ENCODE measurements at places on chromosomes 6 and 20. TPM values are rescaled to one million over a fixed set of nuclear protein-coding genes. Genes with fewer than 3 reads are reported as not detected.

DNA sequence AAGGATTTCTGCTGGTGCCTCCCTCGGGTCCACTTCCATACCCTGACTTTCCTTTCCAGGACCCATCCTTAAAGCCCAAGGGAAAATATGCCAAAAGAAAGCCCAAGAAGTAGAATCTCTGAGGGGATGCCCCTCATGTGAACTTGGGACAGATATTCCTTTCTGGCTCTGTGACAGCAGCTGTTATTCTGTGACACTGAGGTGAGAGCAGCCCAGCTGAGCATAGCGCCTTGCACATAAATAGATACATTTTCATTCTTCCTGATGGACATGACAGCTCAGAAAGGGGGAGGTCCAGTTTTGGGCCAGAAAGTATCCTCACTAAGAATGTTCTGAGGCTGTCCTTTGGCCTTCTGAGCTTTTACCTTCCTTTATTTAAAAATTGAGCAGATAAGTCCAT lies 353.2 kb downstream of the SAMD5 start:
- H3K4me1 ChIP-seq = no peaks in the 10 kb centered on the region
- no peaks in the 10 kb centered on the region for H3K27me3 ChIP-seq
- DNase-seq = no peak
- H3K27ac ChIP-seq = no peak overlapping the region
- H3K4me3 ChIP-seq = no peak overlapping the region

GRCh38 chr6:55176958-55177357 lies 2.6 kb downstream of the HCRTR2 start:
- H3K36me3 ChIP-seq = no peaks in the 10 kb centered on the region
- DNase-seq = no peak
- H3K27me3 ChIP-seq = no peaks in the 10 kb centered on the region
- no peaks in the 10 kb centered on the region for H3K4me1 ChIP-seq
- H3K4me3 ChIP-seq = no peak overlapping the region

GRCh38 chr6:25004357-25004756 lies 68.6 kb upstream of the RIPOR2 start:
- H3K27ac ChIP-seq = no peak overlapping the region
- no peak for DNase-seq
- H3K36me3 ChIP-seq = peaks cover 58% of the 10 kb centered on the region
- no peaks in the 10 kb centered on the region for H3K27me3 ChIP-seq
- H3K4me1 ChIP-seq = peaks cover 76% of the 10 kb centered on the region
- no peak overlapping the region for H3K4me3 ChIP-seq

GRCh38 chr6:106939208-106939607 lies 35.3 kb downstream of the CD24 start:
- H3K27me3 ChIP-seq = peaks cover 25% of the 10 kb centered on the region
- H3K4me3 ChIP-seq = no peak overlapping the region
- H3K27ac ChIP-seq = no peak overlapping the region
- DNase-seq = no peak
- H3K36me3 ChIP-seq = no peaks in the 10 kb centered on the region
- H3K4me1 ChIP-seq = no peaks in the 10 kb centered on the region

GRCh38 chr6:121771937-121772720 lies 336.7 kb downstream of the GJA1 start:
- no peak for DNase-seq
- H3K36me3 ChIP-seq = peaks cover 7% of the 10 kb centered on the region
- no peaks in the 10 kb centered on the region for H3K27me3 ChIP-seq
- H3K27ac ChIP-seq = peak overlapping the region; percentile 80
- peaks cover 29% of the 10 kb centered on the region for H3K4me1 ChIP-seq

DNA sequence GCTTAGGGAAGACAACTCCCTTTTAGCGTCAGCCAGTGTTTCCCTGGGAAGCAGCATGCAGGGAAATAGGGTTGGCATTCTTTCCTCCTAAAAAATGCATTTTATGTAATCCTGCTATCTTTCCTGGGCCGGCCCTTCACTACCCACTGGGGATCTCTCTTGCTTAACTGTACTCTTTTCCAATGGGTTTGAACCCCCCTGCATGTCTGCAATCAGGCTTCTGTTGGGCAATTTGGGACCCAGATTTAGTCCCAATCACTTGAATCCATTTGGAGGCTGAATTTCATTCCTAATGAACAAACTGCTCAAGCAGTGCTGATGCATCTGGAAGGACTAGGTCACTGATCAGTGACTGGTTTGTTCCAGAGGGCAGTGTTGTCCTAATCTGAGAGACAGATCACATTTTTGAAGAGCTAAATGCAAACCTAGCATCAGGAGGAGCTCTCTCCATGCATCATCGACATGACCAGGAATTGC lies 152.0 kb downstream of the TSHZ2 start:
- peaks cover 2% of the 10 kb centered on the region for H3K27me3 ChIP-seq
- H3K4me1 ChIP-seq = no peaks in the 10 kb centered on the region

DNA sequence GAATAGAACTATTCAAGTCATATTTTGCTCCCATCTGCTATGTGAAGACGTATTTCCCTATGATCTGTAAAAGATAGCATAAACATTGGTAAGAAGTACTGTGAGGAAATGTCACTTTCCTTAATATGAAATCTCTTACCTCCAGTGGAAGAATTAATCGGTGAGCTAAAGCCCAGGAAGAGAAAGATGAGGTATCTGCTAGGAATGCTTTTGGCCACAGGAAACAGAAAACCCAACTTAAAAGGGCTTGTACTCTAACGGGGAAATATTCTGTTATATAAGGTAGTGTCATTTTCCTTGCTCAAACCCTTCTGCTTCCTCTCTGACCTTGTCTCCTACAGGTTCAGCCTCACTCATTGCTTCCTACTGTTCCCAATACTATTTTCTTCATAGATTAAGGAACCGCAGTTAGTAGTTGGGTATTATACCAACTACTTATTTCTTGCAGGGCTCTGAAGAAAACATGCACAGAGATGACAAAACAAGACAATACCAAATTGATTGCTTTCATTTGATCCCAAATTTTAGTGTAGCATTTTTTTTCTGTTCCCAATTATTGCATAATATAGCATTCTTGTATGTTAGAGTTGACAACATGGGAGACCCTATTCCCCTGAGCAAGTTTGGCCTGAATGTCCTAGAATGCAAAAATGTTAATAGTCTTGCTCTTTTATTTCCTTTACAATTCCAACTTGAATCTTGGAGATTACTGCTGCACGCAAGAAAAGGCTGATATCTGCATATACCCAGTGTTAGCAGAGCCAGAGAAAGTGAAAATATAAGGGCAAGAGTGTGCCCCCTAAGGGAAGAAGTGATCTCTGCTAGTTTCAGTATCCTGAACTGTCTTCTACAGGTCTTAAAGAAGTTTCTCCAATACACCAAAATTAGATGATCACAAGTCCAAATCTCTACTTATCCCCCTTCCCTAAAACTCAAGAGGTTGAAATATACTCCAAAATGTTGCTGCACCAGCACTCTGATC lies 65.3 kb downstream of the AFG1L start:
- peaks cover 32% of the 10 kb centered on the region for H3K4me1 ChIP-seq
- H3K27me3 ChIP-seq = no peaks in the 10 kb centered on the region
- peaks cover 2% of the 10 kb centered on the region for H3K36me3 ChIP-seq

GRCh38 chr6:143707697-143708096 lies 29.9 kb downstream of the PHACTR2 start:
- no peaks in the 10 kb centered on the region for H3K36me3 ChIP-seq
- H3K4me3 ChIP-seq = no peak overlapping the region
- H3K27me3 ChIP-seq = peaks cover 3% of the 10 kb centered on the region
- no peak for DNase-seq
- H3K27ac ChIP-seq = no peak overlapping the region
- peaks cover 2% of the 10 kb centered on the region for H3K4me1 ChIP-seq

GRCh38 chr6:166977621-166978525 lies 21.3 kb upstream of the CEP43 start:
- DNase-seq = no peak
- H3K36me3 ChIP-seq = peaks cover 51% of the 10 kb centered on the region
- no peaks in the 10 kb centered on the region for H3K4me1 ChIP-seq
- no peak overlapping the region for H3K4me3 ChIP-seq

- no peak overlapping the region for H3K4me3 ChIP-seq
- DNase-seq = no peak
- no peaks in the 10 kb centered on the region for H3K36me3 ChIP-seq
Observed at GRCh38 chr6:112298816-112299281, 44.5 kb upstream of the LAMA4 start.

DNA sequence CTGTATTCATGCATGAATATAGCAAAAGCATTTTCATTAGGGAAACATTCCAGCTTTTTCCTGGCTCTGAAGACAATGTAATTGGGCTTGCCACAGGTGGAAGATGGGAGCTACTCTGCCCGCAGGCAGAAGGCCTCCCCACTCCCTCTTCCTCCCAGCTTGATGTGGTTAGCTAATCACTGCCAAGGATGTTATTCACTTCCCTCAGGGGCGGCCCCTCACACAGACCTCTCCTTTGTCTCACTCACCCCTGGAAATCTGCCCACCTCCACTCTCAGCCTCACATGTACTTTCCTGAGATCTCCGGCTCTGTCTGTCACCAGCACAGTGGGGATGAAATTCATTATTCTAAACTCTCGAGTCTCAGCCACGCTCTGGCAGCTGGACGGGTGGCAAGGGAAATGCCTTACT lies 100.7 kb downstream of the ANKRD60 start:
- no peak overlapping the region for H3K4me3 ChIP-seq
- H3K27me3 ChIP-seq = peaks cover 41% of the 10 kb centered on the region
- H3K36me3 ChIP-seq = no peaks in the 10 kb centered on the region
- peaks cover 15% of the 10 kb centered on the region for H3K4me1 ChIP-seq
- DNase-seq = no peak
- no peak overlapping the region for H3K27ac ChIP-seq

GRCh38 chr20:38579921-38580320 lies 1.1 kb upstream of the ADIG start:
- H3K4me3 ChIP-seq = no peak overlapping the region
- no peaks in the 10 kb centered on the region for H3K27me3 ChIP-seq
- peak; percentile 8 for DNase-seq
- no peak overlapping the region for H3K27ac ChIP-seq
- peaks cover 9% of the 10 kb centered on the region for H3K36me3 ChIP-seq
- H3K4me1 ChIP-seq = no peaks in the 10 kb centered on the region

DNA sequence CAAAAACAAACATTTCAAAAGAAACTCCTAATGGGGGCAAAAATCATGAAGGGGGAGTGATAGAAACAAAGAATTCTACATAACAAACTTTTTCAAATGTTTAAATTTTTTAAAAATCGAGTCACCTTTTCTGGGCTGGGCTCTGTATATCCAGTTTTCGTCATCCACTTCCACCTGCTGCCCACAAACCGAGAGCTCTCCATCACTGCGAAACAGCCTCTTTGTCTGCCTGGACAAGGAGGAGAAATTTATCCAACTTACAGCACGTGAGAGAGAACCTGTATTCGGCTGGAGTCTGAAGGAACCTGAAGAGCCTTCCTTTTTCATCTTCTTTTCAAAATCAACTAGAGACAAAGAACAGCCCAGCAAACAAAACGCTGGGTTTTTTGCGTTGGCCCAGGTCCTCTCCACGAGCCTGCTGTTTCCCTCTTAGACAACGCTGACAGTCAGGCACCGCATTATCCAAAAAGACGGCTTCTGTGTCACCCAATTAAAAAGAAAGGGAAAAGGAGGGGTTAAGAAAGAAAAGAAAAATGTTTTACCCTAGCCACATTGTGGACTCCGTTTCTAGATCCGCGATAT lies 72.4 kb upstream of the NHSL1 start:
- no peak overlapping the region for H3K27ac ChIP-seq
- DNase-seq = no peak
- no peaks in the 10 kb centered on the region for H3K4me1 ChIP-seq
- H3K4me3 ChIP-seq = no peak overlapping the region
- peaks cover 19% of the 10 kb centered on the region for H3K27me3 ChIP-seq
- no peaks in the 10 kb centered on the region for H3K36me3 ChIP-seq

- H3K27ac ChIP-seq = no peak overlapping the region
- no peak for DNase-seq
- peaks cover 10% of the 10 kb centered on the region for H3K4me1 ChIP-seq
- peaks cover 2% of the 10 kb centered on the region for H3K27me3 ChIP-seq
- no peak overlapping the region for H3K4me3 ChIP-seq
Observed at GRCh38 chr20:821046-821730, 12.3 kb upstream of the FAM110A start.

GRCh38 chr6:84193114-84193708 lies 34.2 kb downstream of the CEP162 start:
- DNase-seq = no peak
- peaks cover 42% of the 10 kb centered on the region for H3K36me3 ChIP-seq
- no peak overlapping the region for H3K27ac ChIP-seq
- H3K4me1 ChIP-seq = no peaks in the 10 kb centered on the region

- H3K4me1 ChIP-seq = peaks cover 14% of the 10 kb centered on the region
- no peak overlapping the region for H3K4me3 ChIP-seq
- no peaks in the 10 kb centered on the region for H3K36me3 ChIP-seq
- H3K27ac ChIP-seq = no peak overlapping the region
- H3K27me3 ChIP-seq = peaks cover 18% of the 10 kb centered on the region
Observed at GRCh38 chr6:41280381-41281057, 6.0 kb downstream of the TREM1 start.

- no peaks in the 10 kb centered on the region for H3K27me3 ChIP-seq
- H3K36me3 ChIP-seq = peaks cover 40% of the 10 kb centered on the region
- no peak overlapping the region for H3K27ac ChIP-seq
- peak; percentile 64 for DNase-seq
- no peak overlapping the region for H3K4me3 ChIP-seq
Observed at GRCh38 chr6:149723771-149724417, 6.0 kb upstream of the LATS1 start.

- peaks cover 2% of the 10 kb centered on the region for H3K4me1 ChIP-seq
- DNase-seq = no peak
- no peaks in the 10 kb centered on the region for H3K36me3 ChIP-seq
- H3K27ac ChIP-seq = no peak overlapping the region
Observed at GRCh38 chr6:10963113-10963512, 76.3 kb downstream of the SYCP2L start.

DNA sequence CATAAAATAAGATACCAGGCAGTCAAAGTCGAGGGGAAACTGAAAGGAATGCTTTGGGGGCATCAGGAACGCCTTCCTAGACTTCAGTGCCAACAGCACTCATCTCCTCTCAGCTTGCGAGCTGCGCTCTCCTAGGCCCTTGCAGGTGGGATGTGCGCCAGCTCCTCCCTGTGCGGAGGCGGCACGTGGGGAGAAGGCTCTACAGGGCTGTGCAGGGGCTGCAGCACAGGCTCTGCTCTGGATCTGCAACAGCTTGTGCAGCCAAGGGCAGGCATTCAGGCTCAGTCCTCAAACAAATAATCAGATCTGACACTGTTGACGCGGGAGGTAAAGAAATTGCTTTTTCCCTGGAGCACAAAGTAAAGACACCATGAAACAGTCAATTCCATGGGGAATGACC lies 144.8 kb downstream of the TTLL2 start:
- no peak for DNase-seq
- no peaks in the 10 kb centered on the region for H3K36me3 ChIP-seq
- no peaks in the 10 kb centered on the region for H3K27me3 ChIP-seq
- no peak overlapping the region for H3K4me3 ChIP-seq
- no peak overlapping the region for H3K27ac ChIP-seq

CDH26 gene
- 0.34 TPM for total RNA-seq

TBXT gene
- not detected for total RNA-seq

REV3L gene
- total RNA-seq = 29.2 TPM

CSE1L gene
- 102 TPM for total RNA-seq

GDAP1L1 gene
- not detected for total RNA-seq

SIRPA gene
- total RNA-seq = not detected

NKX2-2 gene
- total RNA-seq = not detected

TMEM217 gene
- total RNA-seq = 3.1 TPM

CALHM4 gene
- not detected for total RNA-seq

SLC17A9 gene
- 57.8 TPM for total RNA-seq

RIMS1 gene
- total RNA-seq = not detected
